H1 (cell line): ENCODE measurements at places on chromosomes 16 and 17.

DNA sequence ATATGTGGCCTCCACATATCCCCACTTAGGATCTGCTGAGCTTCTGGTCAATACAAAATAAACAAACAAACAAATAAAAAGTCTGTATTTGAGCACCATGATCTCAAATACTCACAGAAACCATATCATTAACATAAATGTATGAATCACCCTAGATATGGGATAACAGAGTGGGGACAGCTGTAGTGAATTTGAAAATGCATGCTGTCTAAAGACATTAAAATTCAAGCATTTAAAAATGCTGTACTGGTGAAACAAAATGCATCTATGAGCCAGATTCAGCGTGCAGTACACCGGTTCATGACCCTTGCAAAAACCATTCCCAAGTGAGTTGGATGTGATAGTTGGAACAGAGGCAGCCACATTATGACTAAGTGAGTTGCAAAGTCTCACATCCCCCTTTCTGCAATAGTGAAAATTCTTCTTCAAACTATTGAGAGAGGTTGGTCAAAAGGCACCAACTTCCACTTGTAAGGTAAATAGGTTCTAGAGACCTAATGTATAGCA lies 12.3 kb downstream of the GRIN2A start:
- no peak for DNase-seq

- no peak for DNase-seq
Observed at GRCh38 chr17:80941743-80942422, 49.8 kb upstream of the CHMP6 start.

- peak; percentile 54 for DNase-seq
Observed at GRCh38 chr16:84952335-84953189, 58.8 kb downstream of the ZDHHC7 start.

- DNase-seq = no peak
Observed at GRCh38 chr17:10843811-10844210, 5.9 kb upstream of the PIRT start.

- DNase-seq = peak; percentile 44
Observed at GRCh38 chr16:70738083-70738977, 52.5 kb upstream of the MTSS2 start.

DNA sequence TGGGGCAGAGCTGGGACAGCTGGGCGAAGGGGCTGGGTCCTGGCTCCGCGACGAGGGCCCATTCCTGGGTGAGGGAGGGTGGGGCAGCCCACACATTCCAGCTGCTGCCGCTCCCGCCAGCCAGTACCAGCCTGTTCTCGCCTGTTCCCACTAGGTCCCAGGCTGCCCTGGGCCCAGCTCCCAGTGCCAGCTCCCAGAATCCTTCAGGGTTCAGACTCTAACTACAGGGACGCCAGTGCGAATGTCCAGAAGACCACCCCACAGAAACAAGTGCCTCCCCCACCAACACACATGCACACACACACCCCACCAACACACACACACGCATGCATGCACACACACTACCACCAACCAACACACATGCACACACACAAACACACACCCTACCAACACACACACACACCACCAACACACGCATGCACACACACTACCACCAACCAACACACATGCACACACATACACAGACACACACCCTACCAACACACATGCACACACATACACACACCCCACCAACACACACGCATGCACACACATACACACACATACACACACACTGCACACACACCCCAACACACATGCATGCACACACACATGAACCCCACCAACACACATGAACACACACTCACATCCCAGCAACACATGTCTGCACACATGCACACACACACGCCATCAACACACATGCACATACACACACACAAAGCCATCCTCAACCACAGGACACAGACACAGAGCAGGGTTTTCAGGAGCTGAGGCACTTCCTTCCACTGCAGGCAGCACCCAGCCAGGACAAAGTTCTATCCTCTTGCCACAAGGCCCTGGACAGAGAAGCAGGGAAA lies 27.5 kb upstream of the KRT17 start:
- DNase-seq = no peak

DNA sequence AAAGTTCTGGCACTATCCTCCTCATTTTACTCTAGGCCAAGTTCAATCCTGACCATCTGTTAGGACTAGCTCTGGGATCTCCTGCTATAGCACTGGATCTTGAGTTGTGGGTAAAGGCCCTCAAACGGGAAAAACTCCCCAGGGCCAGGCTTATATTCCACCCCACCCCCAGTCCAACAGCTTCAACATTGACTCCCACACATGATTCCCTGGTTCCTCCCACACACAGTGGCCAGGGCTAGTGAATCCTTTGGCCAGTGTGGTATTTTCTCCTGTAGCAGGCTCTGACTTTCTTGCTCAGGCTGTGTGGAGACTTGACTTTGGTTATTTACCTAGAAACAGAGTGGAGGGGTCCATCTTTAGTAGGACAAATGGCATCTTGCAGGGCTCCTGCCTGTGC lies 10.3 kb upstream of the AKAP10 start:
- peak; percentile 23 for DNase-seq

GRCh38 chr17:81868674-81869220 lies 2.4 kb downstream of the ARHGDIA start:
- DNase-seq = no peak

DNA sequence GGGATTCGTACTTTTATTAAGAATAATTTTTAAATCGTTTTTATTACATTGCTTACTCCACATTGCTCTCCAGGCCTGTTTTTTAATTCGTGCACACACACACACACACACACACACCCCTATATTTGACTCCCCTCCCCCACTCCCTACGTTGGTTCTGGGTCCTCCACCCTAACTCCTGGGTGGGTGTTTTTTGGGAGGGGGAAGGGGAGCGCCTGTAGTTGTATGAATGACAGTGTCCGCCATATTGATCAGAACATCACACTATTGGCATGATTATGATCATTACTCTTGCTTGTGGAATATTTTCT lies 1.3 kb downstream of the GNAO1 start:
- no peak for DNase-seq

GRCh38 chr17:47652570-47652969 lies 2.9 kb downstream of the KPNB1 start:
- DNase-seq = no peak

- no peak for DNase-seq
Observed at GRCh38 chr16:80045861-80046260, 445.3 kb upstream of the MAF start.

- DNase-seq = no peak
Observed at GRCh38 chr16:86850670-86851069, 272.3 kb downstream of the FOXL1 start.

DNA sequence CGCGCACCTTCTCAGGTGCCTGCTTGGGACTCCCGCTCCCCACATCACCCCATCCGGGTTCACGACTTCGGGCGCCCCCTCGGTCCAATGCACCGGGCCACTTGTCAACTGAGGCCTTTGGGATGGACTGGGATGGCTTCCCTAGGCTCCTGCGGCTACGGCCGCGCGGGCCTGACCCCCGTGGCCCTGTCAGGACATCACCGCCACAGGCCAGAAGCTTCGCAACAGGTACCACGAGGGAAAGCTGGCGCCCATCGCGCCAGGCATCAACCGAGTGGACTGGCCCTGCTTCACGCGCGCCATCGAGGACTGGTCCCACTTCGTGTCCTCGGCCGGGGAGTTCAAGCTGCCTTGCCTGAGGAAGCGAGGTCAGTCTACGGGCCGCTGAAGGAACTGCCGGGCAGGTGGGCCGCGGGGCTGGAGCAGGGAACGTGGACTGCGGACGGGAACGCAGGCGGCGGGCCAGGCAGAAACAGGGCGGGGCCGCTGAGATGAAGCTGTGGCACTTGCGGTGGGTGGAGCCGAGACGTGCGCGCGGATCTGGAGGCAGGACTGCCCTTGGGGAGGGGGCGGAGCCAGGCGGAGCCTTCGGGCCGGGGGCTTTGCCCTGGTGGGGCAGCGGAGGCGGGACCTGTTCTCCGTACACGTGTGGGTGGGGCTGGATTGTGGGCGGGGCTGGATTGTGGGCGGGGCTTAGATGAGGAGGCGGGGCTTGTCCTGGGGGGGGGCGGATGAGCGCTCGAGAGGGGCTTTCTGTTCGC lies 13.7 kb upstream of the CNGB1 start:
- DNase-seq = peak; percentile 96

DNA sequence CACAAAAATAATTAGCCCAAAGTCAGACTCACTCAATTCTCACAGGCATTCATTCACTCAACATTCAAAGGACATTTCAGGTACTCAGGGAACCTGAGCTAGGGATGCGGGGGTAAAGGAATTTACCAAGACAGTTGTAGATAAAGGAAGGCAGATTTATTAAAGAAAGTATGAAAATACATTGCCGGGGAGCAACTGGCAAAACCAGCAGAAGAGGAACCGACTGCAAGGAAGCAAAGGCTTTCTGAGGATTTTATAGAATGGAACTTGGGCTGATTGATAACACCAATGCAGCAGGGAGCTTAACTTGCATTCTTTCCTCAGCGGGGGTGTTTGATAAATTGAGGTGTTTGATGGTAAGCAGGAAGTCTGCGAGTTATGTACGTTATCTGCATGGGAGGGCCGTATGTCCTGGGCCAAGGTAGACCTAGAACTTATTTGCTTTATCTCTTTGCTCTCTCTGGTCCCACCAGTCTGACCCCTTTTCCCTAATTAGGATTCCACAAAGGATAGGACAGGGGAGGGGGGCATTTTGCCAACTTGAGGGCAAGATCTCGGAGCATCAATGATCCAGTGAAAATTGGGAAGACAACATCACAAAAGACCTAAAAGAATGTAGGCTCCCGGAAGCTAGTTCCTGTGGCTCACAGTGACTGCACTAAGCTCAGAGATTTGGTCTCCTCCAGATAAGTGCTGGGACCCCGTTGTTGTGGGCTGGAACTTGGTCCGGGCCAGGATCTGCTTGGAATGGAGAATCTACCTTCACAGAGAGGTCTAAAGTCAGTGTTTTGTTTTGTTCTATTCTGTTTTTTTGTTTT lies 5.8 kb upstream of the MT3 start:
- DNase-seq = no peak

GRCh38 chr17:49739641-49740271 lies 24.2 kb downstream of the FAM117A start:
- DNase-seq = no peak

- peak; percentile 80 for DNase-seq
Observed at GRCh38 chr17:2337544-2338314, 428 bp downstream of the SGSM2 start.

DNA sequence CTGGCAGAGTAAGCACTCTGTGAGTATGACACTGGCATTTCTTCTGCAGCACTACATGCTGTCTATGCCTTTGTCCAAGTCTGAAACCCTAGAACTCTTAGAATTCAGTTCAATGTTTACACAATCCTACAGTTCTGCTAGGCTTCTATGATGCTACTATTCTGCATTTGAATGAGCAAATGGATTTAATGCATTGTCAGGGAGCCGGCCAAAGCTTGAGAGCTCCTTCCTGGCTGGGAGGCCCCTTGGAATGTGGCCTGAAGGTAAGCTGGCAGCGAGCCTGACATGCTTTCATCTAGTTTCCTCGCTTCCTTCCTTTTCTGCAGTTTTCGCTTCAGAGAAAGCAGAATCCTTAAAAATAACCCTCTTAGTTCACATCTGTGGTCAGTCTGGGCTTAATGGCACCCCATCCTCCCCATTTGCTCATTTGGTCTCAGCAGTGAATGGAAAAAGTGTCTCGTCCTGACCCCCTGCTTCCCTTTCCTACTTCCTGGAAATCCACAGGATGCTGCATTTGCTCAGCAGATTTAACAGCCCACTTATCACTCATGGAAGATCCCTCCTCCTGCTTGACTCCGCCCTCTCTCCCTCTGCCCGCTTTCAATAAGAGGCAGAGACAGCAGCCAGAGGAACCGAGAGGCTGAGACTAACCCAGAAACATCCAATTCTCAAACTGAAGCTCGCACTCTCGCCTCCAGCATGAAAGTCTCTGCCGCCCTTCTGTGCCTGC lies at the start of gene CCL2:
Gene CCL2 (plus strand): TSS at position 635 of the 730 bp plus-strand sequence. CDS start 65 bp downstream, at position 700.
- DNase-seq = peak; percentile 56

GRCh38 chr16:49620869-49621240 lies 235.1 kb downstream of the ZNF423 start:
- no peak for DNase-seq

GRCh38 chr17:13640551-13640950 lies 38.8 kb upstream of the HS3ST3A1 start:
- DNase-seq = no peak

DNA sequence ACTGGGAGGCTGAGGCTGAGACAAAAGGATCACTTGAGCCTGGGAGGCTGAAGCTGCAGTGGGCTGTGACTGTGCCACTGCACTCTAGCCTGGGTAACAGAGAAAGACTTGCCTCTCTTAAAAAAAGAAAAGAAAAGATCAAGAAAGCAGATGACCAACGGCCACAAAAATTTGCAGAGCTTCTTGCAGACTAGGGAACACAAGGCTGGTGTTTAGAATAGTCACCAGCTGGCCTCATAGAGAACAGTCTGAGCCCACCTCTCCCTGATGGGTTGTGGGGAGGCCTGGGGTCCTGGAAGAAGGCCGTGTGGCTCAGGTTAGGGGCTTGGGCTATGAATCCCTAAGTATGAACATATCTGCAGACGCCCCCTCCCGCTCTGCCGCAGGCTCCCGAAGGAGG lies 73.7 kb upstream of the MED9 start:
- no peak for DNase-seq

DNA sequence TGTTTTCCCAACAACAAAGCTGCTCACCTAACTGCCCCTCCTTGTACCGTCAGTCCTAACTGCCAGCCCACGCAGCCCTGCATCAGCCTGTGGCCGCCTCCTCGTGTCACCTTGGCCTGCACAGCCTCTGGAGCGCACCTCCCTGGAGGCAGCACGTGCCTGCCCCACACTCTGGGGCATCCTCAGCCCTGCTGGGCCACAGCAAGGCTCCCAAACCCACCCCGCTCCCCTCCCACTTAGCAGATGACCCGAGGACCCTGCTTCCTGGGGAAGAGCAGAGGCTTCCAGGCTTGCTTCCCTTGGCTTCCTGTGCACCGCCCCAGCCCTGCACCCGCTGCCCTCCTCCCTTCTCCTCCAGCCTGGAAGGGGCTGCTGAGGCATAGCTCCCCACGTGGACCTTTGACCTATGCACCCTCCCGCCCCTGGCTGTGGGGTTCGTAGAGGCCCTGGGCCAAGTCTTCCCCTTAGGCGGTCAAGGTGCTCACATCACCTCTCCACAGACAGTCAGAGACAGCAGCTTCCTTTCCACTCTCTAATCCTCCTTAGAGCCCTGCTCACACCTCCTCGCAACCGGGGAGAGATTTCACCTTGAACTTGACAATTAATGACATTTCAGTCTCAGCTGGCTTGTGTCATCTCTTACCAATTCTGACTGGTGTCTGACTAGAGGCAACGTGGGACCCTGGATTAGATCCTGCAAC lies 115.0 kb downstream of the MGAT5B start:
- no peak for DNase-seq
